ENCODE measurements at places on chromosomes 5 and 9.

GRCh38 chr9:106864373-106865143 is 1.6 kb downstream of the ZNF462 start:
- H3K4me3 ChIP-seq: peak overlapping the region; percentile 5
- no peak for DNase-seq
- H3K36me3 ChIP-seq: no peaks in the 10 kb centered on the region
- no peak overlapping the region for H3K27ac ChIP-seq
- peaks cover 50% of the 10 kb centered on the region for H3K27me3 ChIP-seq

- peaks cover 33% of the 10 kb centered on the region for H3K36me3 ChIP-seq
- DNase-seq: no peak
- no peak overlapping the region for H3K27ac ChIP-seq
- H3K4me3 ChIP-seq: no peak overlapping the region
- H3K4me1 ChIP-seq: no peaks in the 10 kb centered on the region
Observed at GRCh38 chr9:100282388-100282719, 70.4 kb downstream of the TEX10 start.

GRCh38 chr5:61330341-61330844 is 1.7 kb upstream of the ZSWIM6 start:
- DNase-seq: no peak
- H3K27ac ChIP-seq: peak overlapping the region; percentile 87
- peak overlapping the region; percentile 93 for H3K4me3 ChIP-seq

DNA sequence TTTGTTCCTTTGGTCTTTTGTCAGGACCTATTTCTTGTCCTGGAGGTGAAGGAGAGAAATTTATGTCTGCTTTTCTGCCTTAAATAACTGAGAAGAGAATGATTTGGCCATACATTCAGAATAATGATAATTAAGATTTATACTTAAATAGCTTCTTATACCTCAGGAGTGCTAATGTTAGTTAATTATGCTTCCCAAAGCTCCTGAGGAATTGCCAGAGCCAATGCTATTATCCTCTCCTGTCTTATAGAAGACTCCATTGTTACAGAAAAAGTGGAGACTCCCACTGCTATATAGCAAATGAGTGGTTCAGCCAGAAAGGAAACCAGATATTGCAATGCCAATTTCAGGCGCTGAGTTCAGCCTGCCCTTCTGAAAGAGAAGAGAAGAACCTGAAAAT is 67.0 kb downstream of the NTRK2 start:
- no peak for DNase-seq
- no peaks in the 10 kb centered on the region for H3K4me1 ChIP-seq
- H3K4me3 ChIP-seq: no peak overlapping the region
- no peak overlapping the region for H3K27ac ChIP-seq
- peaks cover 2% of the 10 kb centered on the region for H3K27me3 ChIP-seq

DNA sequence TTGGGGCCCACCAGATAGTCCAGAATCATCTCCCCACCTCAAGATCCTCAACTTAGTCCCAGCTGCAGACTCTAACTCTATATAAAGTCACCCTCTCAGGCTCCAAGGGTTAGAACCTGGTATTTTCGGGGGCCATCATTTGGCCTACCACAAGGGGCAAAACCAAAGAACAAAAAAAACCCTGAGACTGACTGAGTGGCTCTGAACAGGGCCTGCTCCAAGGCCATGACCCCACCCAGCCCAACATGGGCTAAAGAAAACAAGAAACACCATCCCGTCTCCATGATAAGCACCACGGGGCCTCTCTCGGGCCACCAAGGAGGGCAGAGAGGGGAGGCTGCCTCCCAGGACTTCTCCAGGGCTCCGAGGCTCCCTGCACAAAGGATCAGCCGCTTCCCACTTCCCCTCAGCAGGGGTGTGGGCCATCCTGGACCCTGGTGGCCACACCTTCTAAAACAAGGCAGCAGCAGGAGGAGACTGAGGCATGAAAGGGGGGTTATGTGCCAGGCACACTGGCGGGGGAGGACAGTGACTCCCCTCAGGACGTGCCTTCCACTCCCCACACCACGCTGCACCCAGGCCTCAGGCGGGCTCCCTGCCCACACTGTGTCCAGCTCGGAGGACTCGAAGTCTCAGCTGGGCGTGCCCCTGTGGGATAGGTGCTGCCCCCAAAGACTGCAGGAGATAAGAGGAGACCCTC is 51.5 kb downstream of the SEMA4D start:
- peaks cover 65% of the 10 kb centered on the region for H3K36me3 ChIP-seq
- H3K4me3 ChIP-seq: no peak overlapping the region
- no peaks in the 10 kb centered on the region for H3K27me3 ChIP-seq
- peaks cover 94% of the 10 kb centered on the region for H3K4me1 ChIP-seq
- no peak for DNase-seq

GRCh38 chr5:78823196-78823595 is 161.9 kb downstream of the ARSB start:
- H3K27ac ChIP-seq: no peak overlapping the region
- H3K36me3 ChIP-seq: no peaks in the 10 kb centered on the region
- no peaks in the 10 kb centered on the region for H3K27me3 ChIP-seq
- no peaks in the 10 kb centered on the region for H3K4me1 ChIP-seq
- no peak for DNase-seq

DNA sequence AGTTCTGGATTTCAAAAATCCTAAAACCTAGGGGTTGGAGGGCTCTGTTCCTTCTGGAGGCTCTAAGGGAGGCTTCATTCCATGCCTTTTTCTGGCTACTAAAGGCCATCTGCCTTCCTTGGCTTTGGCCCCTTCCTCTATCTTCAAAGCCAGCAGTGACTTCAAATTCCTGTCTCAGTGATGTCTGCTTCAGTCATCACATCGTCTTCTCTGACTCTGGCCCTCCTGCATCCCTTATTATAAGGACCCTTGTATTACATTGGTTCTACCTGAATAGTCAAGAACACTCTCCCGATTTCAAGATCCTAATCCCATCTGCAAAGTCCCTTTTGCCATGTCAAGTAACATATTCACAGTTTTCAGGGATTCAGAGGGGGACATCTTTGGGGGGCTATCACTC is 60.3 kb downstream of the GNA14 start:
- no peaks in the 10 kb centered on the region for H3K36me3 ChIP-seq
- no peak overlapping the region for H3K27ac ChIP-seq
- no peaks in the 10 kb centered on the region for H3K27me3 ChIP-seq

- no peak overlapping the region for H3K4me3 ChIP-seq
- no peak for DNase-seq
- peaks cover 42% of the 10 kb centered on the region for H3K4me1 ChIP-seq
- H3K36me3 ChIP-seq: no peaks in the 10 kb centered on the region
- no peak overlapping the region for H3K27ac ChIP-seq
Observed at GRCh38 chr9:129454467-129455067, 166.3 kb downstream of the C9orf50 start.

DNA sequence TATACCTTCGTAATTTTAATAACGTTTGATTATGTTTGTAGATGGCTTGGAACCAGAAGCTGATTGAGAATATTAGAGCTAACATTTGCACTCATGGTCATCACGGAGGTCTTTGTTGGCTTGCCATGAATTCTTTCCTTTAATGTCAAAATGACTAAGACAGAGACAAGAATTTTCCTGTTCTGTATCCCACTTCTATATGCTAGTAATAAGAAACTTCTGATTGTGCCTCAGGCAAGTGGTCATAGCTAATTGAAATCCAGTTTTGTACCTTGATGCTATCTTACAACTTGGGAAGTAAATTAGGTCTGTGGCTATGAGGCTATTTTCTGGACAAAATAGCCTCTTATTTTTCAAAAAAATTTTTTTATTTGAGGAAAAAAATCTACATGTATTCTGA is 167.6 kb downstream of the RANBP17 start:
- DNase-seq: no peak
- H3K4me3 ChIP-seq: no peak overlapping the region
- H3K36me3 ChIP-seq: no peaks in the 10 kb centered on the region
- H3K27me3 ChIP-seq: no peaks in the 10 kb centered on the region
- H3K27ac ChIP-seq: no peak overlapping the region
- H3K4me1 ChIP-seq: no peaks in the 10 kb centered on the region

GRCh38 chr5:74261866-74262265 is 378.7 kb downstream of the ENC1 start:
- DNase-seq: no peak
- no peaks in the 10 kb centered on the region for H3K27me3 ChIP-seq
- H3K36me3 ChIP-seq: no peaks in the 10 kb centered on the region
- H3K4me1 ChIP-seq: no peaks in the 10 kb centered on the region
- H3K27ac ChIP-seq: no peak overlapping the region

DNA sequence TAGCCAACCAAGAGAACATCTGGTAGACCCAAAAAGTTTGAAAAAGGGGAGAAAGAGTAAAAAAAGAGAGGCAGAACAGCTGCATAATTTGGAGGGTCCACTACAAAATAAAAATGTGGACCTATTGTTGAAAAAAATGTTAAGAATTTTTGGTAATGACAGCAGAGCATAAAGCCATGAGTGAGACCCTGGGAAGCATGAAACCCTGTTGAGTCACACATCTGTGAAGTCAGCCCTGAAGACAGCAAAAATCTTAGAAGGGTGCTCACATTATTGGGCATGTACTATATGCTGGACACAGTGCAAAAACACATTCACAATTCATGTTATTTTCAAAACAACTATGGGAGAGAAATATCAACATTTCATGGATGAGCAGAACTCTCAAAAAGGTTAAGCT is 56.4 kb upstream of the LIFR start:
- H3K27ac ChIP-seq: no peak overlapping the region
- no peaks in the 10 kb centered on the region for H3K36me3 ChIP-seq
- DNase-seq: no peak
- H3K4me3 ChIP-seq: no peak overlapping the region

DNA sequence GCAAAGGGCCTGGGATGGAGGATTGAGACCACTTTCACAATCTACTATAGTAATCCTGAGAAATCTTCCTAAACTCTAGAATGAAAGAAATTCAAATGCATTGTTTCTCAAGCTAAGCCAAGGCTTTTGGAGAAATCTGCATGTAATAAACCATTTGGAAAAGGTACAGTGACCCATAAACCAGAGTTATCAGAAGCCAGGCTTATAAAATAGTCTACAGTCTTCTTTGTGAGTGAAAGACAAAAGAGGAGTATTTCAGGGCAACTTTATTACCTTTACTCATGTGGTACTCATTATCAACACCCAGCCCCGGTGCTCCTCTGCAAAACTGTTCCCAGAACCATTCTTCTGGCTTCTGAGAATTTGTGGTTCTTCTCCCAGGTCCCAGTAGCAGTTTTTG is 87.0 kb downstream of the GALNT10 start:
- peaks cover 17% of the 10 kb centered on the region for H3K4me1 ChIP-seq
- no peaks in the 10 kb centered on the region for H3K27me3 ChIP-seq
- no peak for DNase-seq
- no peak overlapping the region for H3K4me3 ChIP-seq
- H3K27ac ChIP-seq: no peak overlapping the region
- H3K36me3 ChIP-seq: no peaks in the 10 kb centered on the region

GRCh38 chr5:96288845-96289185 is 144.2 kb downstream of the PCSK1 start:
- H3K4me3 ChIP-seq: no peak overlapping the region
- H3K27me3 ChIP-seq: no peaks in the 10 kb centered on the region
- no peaks in the 10 kb centered on the region for H3K36me3 ChIP-seq

DNA sequence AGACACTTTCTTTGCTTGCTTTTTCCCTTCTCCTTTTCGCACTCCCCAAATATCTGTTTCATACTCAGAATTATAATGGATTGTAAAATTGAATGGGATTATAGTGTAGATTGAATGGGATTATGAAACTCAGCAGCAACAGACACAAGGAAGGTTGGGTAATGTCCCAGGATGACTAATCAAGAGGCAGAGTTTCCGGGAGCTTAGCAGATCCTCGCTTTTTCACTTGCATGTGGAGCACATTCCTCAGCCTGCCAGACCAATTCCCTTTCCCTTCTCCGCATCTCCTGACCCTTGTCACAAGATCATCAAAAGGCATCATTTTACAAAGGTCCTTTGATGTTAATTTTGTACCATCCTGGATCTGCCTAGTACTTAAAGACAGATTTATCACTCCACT is 55.1 kb upstream of the SLC1A1 start:
- no peak overlapping the region for H3K27ac ChIP-seq
- H3K4me3 ChIP-seq: no peak overlapping the region
- DNase-seq: no peak

- H3K4me1 ChIP-seq: no peaks in the 10 kb centered on the region
- no peaks in the 10 kb centered on the region for H3K27me3 ChIP-seq
- no peak overlapping the region for H3K4me3 ChIP-seq
Observed at GRCh38 chr5:126461838-126462237, 38.6 kb downstream of the GRAMD2B start.

DNA sequence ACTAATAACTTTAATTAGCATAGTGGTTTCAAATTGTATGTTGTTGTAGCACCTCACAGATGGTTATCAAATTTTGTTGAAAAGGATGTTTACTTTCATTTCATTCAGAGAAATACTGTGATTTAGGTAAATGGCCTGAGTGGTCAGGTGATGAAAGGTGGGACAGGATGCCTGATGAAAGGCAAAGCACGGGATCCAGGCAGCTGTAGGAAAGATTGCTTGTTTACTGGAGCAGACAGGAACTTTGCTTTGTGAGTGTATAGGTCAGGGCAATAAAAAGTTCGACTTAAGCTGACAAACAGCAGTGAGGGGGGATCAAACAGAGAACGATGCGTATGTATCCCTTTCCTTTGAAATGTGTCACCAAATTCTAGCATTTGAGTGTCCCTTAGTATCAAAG is 19.0 kb downstream of the KIAA1958 start:
- no peak overlapping the region for H3K4me3 ChIP-seq
- H3K27ac ChIP-seq: no peak overlapping the region
- no peaks in the 10 kb centered on the region for H3K36me3 ChIP-seq
- no peaks in the 10 kb centered on the region for H3K27me3 ChIP-seq

- H3K27me3 ChIP-seq: no peaks in the 10 kb centered on the region
- no peaks in the 10 kb centered on the region for H3K4me1 ChIP-seq
- H3K4me3 ChIP-seq: no peak overlapping the region
- no peak overlapping the region for H3K27ac ChIP-seq
- no peak for DNase-seq
Observed at GRCh38 chr5:95217881-95218280, 67.0 kb downstream of the MCTP1 start.

- H3K27ac ChIP-seq: no peak overlapping the region
- H3K27me3 ChIP-seq: no peaks in the 10 kb centered on the region
- peak; percentile 31 for DNase-seq
- peaks cover 86% of the 10 kb centered on the region for H3K4me1 ChIP-seq
Observed at GRCh38 chr9:131422241-131422792, 28.4 kb downstream of the PRRC2B start.

DNA sequence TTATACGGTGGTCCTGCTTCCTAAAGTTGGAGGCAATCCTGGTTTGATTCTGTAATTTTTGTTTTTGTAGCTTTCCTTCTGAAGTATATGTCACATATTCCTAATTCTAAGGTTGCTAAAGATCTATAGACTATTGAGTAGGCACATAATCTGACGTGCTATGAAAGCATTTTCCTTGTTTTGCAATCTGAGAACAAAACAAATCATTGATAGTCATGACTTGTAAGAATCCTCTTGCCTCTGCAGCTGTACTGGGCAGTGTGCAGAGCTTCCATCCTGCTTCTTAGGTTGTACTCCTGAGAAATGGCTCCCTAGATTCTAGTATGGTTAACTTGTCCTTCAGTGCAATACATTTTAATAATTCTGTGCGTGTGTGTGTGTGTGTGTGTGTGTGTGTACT is 35.4 kb downstream of the SEMA6A start:
- DNase-seq: no peak
- no peaks in the 10 kb centered on the region for H3K4me1 ChIP-seq
- H3K27me3 ChIP-seq: no peaks in the 10 kb centered on the region
- H3K4me3 ChIP-seq: no peak overlapping the region
- H3K27ac ChIP-seq: no peak overlapping the region
- no peaks in the 10 kb centered on the region for H3K36me3 ChIP-seq

- H3K4me1 ChIP-seq: no peaks in the 10 kb centered on the region
- H3K27me3 ChIP-seq: no peaks in the 10 kb centered on the region
- no peak overlapping the region for H3K4me3 ChIP-seq
- no peak overlapping the region for H3K27ac ChIP-seq
Observed at GRCh38 chr5:112366987-112367386, 52.1 kb downstream of the EPB41L4A start.
